ENCODE measurements at places on chromosomes 11 and 22.
A peak's percentile ranks its signal among the peaks of the same experiment; 100 is the strongest.

GRCh38 chr22:41284465-41284864 lies 1.5 kb downstream of the RANGAP1 start:
- no peak for DNase-seq

DNA sequence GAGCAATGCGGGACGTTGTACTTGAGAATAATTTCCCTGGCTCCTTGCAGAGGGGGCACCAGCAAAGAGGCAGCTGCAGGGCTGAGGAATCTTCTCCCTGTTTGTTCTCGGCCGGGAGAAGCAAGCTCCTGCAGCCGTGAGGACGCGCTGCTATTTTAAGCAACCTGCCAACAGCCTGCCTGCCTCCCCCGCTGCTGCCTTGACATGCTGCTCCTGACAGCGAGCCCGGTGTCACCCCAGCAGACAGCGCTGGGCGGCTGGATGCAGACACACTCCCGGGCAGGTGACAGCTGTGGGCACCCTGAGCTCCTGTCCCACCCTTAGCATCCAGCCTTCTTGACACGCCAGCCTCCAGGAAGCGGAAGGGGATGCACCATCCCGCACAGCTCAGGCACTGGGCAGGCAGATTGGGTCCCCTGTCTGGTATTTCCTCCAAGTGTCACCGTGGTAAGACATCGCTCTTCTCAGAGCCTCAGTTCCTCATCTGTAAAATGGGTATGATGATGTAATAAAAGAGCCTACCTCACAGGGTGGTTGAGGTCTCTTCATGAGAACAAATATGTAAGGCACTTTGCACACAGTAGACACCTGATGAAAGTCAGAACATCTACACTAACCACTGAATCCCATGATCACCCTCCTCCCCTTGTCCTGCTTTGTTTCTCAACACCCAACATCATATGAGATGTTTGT lies 530.6 kb downstream of the MN1 start:
- DNase-seq, result no peak

- DNase-seq, result peak; percentile 42
Measured at GRCh38 chr11:34948696-34949095, 32.3 kb downstream of the PDHX start.

DNA sequence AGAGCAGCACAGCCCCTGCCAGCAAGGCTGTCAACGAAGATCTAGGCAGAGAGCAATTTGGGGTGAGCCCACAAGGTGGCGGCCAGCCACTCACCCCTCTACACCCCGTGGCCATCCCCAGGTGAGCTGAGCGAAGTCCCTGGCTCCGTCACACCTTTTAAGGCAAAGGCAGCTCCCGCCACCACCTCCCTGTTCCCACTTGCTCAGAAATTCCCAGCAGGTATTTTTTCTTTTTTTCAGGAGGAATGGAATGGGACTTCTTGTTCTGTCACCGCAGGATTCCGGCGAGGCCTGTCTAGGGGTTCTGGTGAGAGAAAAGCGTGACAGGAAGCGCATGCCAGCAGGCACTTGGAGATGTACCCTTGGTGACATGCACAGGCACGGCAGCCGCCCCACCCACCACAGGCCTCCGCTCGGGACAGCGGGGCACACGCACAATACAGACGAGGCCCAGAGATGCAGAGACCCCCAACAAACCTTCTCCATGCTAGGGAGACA lies 10.0 kb downstream of the RPL3 start:
- DNase-seq, result peak; percentile 62

- DNase-seq, result no peak
Measured at GRCh38 chr11:131584785-131585592, 214.6 kb downstream of the NTM start.

DNA sequence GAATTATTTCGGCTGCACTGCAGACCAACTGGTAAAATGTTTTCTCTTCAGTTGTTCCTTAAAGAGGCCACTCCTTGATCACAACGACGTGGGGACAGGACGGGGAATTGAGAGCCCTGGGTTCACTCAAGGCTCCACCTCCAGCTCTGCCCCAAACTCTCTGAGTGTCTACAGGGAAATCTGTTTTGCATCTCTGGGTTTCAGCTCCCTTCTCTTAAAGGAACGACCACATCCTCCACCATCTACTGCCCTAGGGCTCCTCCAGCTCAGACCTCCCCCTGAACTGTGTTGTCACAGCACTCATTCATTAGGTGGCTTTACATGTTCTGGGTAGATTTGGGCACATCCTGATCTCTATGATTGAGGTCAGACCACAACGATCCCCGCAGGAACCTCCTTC lies 5.1 kb upstream of the PPFIA1 start:
- DNase-seq, result no peak

DNA sequence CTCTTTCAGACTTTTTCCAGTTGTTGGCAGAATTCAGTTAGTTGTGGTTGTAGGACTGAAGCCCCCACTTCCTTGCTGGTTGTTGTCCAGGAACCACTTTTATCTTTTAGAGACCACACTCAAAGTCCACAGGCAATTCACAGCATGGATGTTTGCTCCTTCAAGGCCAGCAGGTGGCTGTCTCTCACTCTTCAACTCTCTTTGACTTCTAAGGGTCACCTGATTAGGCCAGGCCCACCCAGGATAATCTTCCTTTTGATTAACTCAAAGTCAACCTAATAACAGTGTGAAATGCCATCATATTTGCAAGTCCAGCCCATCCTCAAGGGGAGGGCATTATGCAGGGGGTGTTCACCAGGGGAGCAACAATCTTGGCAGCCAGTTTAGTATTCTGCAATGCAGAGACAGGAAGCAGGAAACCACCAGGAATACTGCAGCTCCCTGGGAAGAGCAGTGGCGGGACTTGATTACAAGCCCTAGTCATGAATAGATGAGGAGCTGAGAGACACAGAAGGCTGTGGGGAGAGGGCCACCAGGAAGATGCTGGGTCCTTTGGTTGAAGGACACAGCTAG lies 52.4 kb downstream of the LRRC74B start:
- no peak for DNase-seq

DNA sequence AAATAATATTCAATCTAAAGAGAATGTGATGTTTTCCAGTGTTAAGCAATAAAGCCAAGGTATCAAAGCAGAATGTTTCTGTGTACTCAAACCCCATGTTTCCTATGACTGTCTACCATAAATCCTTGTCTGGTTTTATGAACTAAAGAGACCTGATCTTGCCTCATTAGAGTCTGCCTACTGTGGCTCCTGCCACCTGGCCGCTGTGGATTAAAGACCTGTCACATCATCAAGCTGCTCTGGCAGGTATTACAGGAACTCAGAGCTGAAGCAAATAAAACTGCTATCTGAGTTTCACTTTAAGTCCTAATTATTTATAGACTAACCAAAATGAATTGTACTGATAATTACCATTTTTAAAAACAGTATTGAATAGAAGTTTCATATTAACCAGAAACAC lies 207.8 kb upstream of the CCDC90B start:
- DNase-seq, result no peak

GRCh38 chr11:76415073-76415472 lies 29.7 kb upstream of the EMSY start:
- no peak for DNase-seq

DNA sequence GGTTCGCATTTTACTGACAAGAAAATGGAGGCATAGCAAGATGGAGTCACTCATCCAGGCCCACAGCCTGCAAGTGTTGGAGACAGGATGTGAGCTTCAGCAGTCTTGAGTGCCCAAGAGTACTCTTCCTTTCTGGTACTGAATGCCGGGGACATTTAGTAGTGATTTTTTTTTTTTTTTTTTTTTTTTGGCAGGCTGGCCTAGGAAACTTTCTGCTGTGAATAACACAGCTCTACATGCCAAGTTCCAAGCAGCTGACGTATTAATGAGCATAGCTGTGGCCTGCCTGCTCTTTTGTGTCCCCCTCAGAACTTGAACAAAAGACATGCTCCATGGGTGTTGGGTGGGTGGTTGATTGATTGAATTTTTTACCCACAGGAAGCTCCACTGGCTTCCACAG lies 195.5 kb upstream of the CADM1 start:
- DNase-seq, result peak; percentile 88

DNA sequence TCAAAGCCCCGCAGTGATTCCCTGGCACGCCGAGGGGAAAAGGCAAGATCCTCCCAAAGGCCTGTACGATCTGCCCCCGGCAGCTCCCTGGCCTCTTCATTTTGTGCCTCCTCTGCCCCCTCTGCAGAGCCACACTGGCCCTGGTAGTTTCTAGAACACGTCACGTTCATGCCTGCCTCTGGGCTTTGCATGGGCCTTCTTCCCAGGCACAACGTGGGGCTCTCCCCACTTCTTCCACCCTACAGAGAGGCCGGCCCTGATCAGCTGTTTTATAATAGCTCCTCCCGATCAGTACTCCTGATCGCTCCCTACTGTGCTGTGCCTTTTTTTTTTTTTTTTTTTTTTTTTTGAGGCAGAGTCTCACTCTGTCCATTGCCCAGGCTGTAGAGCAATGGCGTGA lies 78.4 kb downstream of the PTPRJ start:
- no peak for DNase-seq

DNA sequence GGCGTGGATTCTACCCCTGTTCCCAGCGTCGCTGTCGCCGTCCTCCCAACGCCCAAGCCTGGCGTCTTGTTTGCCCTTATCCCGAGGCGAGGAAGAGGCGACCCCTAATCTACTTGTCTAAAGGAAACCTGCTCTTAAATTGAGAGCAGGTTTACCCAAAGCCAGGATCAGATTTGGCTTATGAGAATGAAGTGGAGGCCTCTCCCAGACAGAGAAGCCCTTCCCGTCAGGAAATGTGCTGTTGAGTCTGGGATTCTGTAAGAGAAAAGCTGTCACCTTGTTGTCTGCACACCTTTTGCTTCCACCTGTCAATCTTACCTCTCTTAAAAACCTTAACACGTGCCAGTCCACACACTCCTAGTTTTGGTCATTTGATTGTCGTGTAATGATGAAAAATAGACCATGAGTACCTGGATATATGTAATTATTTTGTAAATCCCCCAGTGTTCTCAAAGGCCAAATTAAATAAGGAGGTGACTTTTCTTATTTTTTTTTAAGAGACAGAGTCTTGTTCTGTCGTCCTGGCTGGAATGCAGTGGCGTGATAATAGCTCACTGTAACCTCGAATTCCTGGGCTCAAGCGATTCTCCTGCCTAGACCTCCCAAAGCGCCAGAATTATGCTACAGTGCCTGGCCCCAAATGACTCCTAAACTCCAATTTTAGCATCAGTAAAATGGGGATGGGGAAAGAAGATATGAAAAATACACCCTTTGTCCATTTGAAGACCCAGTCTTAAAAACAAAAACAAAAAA lies 627 bp downstream of the GTF2H1 start:
- no peak for DNase-seq

DNA sequence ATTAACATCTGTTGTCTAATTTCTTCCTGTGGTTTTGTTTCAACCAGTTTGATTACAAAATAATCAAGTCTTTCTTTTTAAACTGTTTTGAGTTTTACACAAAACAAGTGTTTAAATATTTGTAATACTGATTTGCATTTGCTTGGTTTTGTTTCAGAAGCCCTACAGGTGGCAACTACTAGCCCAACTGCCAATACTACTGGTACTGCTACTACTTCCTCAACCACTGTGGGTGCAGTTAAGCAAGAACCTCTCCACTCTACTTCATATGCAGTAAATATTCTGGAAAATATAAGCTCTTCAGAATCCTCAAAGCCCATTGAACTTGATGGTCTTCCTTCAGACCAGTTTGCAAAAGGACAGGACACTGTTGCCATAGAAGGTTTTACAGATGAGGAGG lies 61.1 kb downstream of the QSER1 start:
- no peak for DNase-seq

DNA sequence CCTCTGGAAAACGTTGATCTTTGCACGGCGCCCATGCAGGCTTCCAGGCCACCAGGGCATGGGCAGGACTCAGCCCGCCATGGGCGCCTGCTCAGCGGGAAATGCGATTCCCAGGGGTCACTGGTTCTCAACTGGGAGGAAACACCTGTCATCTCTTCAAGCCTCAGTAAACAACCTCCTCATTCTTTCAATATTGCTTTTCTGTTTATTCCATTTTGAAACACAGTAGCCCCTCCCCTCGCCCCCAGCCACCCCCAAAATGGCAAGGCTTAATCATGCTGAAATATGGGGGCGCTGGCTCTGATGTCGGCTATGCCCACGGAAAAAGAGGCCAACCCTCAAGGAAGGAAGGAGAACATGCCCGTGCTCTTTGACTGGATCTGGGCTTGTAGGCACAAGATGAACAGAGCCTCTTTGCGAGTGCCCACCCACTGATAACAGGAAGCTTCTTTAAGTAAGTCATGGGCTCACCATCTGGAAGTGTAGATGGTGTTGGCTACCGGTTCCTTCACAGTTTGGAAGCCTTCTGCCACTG lies 594 bp upstream of the POU2AF1 start:
- no peak for DNase-seq

DNA sequence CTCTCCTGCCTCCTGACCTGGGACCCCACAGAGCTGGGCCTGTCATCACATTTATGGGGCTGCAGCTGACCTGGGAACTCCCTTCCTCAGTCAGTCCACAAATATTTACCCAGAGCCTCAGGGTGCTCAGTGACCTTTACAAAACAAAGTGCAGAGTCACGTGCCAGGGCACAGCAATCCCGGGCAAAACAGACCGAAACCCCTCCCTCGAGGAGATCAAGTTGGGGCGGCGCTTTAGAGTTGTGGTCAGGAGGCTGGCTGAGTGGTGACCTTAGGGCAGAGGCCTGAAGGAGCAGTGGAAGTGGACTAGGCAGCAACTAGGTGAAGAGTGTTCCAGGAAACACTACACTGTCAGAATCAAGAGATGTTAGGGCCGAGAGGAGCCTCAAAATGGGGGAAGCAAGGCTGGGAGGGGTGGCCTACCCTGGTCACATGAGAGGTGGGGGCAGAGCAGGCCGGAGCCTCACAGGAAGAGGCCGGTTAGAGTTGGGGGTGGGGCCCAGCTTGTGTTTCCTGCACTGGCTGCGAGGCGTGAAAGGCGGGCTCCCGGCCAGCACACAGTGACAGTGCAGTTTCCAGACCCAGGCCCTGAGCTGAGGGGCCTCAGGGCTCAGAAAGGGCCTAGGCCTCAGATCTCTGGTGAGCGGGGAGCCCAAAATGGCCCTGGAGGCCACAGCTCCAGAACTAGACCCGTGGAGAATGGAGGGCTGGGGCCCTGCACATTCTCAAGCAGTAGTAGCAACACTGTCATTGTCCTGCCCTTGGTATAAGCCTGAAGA lies 3.7 kb upstream of the NEAT1 start:
- DNase-seq, result peak; percentile 94

- DNase-seq, result no peak
Measured at GRCh38 chr22:17260950-17261349, 41.7 kb upstream of the ADA2 start.

GRCh38 chr11:62854825-62855570 lies 15.6 kb upstream of the WDR74 start:
- no peak for DNase-seq

GRCh38 chr11:123578778-123579481 lies 75.5 kb downstream of the SCN3B start:
- DNase-seq, result no peak
